CD4-positive, alpha-beta T cell treated with Interleukin-10 for 1 hour (primary cell): ENCODE measurements at places on chromosomes 7 and 10.

- DNase-seq: no peak
Observed at GRCh38 chr7:139182363-139182762, 48.7 kb upstream of the UBN2 start.

DNA sequence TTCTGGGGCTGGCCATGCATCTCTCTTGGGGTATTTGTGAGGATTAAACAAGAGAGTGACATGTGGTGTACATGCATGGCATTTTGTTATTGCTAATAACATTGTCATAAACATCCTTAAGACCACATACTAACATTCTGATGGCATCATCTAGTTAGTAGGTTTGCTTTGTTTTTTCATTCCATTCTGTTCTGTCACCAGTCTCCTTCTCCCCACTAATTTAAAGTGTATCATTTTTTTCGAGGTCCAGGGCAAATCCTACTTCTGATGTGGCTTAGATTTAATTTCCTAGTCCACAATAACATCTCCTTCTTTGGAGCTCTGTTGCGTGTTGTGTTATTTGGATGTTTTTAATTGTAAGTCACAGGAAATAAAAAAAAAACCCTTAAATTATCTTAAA lies 248.1 kb downstream of the LRMDA start:
- no peak for DNase-seq

DNA sequence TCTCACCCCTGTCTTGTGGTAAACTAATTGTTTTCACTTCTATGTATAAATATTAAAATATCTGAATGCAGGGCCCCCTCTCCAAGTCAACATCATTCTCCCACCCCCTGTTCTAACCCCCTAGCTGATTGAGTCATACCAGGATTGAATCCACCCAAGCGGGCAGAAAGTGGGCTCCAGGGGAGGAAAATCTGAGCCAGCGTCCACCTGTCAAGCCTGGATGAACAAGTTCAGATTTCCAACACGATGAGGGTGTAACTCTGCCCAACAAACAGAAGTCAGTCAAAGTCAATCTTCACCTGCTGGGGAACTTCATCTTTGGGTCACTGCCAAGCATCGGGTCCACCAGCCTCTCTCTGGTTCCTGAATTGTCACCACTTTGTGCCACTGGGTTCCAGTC lies 162.9 kb upstream of the CELF2 start:
- no peak for DNase-seq

DNA sequence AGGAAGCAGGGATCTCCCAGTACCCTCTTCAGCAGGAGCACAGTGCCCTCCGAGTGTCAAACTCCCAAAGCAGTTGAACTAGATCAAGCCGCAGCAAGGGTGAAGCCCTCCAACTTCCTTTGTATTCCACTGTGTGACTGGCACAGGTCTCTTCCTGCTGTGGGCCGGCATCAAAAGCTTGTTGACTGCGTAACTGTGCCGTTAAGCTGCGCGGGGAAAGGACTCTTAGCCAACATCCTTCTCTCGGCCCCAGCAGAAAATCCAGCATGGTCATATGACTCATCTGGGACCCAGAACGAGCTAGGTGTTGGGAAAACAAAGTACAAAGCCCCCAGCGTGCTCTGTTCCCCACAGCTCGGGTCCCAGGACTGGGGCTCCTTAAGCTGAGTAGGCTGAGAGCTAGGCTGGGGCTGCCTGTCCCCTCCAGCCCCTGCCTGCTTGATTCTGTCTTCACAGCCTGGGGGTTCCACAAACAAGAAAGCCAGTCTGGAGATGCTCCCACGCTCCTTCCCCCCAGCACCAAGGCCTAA lies 52.2 kb downstream of the COL17A1 start:
- no peak for DNase-seq

DNA sequence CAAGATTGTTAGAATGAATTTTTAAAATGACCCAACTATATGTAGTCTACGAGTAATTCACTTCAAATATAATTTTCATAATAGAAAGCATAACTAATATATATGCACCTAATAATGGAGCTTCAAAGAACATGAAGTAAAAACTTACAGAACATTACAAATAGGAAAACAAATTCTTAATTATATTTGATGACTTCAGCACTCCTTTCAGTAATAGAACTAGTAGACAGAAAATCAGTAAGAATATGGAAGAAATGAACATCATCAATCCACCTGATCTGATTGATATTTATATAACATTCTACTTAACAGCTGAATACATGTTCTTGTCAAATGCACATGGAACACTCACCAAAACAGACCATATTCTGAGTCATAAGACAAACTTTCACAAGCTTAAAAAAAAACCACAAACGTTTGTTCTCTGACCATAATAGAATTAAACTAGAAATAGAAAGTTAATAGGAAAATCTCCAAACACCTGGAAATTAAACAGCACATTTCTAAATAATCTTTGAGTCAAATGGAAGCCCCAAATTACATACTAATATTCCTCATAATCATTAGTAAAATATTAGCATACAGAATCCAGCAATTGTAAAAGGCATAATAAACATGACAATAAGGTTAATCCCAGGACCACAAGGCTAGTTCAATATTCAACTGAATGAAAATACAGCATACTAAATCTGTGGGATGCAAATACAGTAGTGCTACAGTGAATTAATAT lies 48.0 kb downstream of the BRAF start:
- no peak for DNase-seq

GRCh38 chr7:151796091-151796870 lies 80.6 kb downstream of the PRKAG2 start:
- DNase-seq: no peak

GRCh38 chr10:112374724-112375541 lies 1.0 kb downstream of the ACSL5 start:
- DNase-seq: peak; percentile 42

DNA sequence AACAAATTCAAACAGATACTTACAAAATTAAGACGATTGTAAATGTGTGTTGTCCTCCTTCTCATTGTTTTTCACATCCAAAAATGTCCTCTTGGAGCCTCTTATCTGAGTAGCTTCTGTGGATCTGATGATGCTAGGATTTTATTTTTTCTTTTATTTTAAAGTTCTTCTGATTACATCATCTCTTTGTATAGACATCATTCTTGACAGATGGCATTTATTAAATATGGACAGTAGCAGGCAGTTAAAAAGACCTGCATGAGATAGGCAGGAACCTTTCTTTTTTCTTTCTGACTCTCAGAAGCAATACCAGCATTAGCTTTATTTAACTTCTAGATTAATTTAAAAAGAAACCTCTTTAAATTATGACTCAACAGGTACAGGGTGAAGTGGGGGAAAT lies at the start of gene RPA3:
TSS of gene RPA3 (minus strand) at position 116 of the 400 bp plus-strand sequence. CDS start 78,189 bp downstream, outside the sequence.
- no peak for DNase-seq

- DNase-seq: no peak
Observed at GRCh38 chr10:70780370-70780760, 4.8 kb downstream of the TBATA start.

DNA sequence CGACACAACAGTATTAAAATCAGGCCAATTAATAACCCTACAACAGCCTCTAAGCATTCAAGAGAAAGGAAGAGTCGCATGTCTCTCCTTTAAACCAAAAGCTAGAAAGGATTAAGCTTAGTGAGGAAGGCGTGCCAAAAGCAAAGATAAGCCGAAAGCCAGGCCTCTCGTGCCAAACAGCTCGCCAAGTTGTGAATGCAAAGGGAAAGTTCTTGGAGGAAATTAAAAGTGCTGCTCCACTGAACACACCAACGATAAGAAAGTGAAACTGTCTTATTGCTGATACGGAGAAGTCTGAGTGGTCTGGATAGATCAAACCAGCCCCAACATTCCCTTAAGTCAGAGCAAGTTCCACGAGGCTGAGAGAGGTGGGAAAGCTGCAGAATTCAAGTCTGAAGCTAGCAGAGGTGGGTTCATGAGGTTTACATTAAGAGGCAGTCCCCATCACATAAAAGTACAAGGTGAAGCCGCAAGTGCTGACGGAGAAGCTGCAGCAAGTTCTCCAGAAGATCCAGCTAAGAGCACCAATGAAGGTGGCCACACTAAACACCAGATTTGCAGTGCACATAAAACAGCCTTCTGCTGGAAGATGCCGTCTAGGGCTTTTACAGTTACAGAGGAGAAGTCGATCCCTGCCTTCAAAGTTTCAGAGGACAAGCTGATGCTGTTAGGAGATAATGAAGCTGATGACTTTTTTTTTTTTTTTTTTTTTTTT lies 194.8 kb downstream of the MAD1L1 start:
- DNase-seq: peak; percentile 41

DNA sequence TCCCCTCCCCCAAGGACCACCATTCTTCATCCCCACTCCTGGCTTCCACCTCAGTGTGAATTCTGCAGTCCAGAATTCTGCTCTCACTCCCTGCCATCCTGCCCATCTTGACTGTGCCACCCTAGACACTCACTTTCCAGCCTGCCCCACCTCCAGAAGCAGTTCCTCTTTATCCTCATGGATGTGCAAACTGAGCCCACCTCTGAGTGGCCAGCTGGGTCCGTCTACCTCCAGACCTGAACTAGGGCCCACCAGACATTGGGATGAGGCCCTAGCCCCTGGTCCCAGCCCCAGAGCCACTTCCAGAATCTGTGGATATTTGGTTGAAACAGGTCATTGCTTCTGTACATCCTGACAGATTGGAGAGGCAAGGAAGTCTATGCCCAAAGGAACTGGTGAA lies 58.5 kb downstream of the GRID1 start:
- no peak for DNase-seq

GRCh38 chr10:101218351-101219138 lies 10.7 kb downstream of the LBX1 start:
- no peak for DNase-seq

GRCh38 chr7:151845412-151846205 lies 31.3 kb downstream of the PRKAG2 start:
- no peak for DNase-seq

GRCh38 chr10:43231523-43232078 lies 35.3 kb downstream of the RASGEF1A start:
- DNase-seq: peak; percentile 57

DNA sequence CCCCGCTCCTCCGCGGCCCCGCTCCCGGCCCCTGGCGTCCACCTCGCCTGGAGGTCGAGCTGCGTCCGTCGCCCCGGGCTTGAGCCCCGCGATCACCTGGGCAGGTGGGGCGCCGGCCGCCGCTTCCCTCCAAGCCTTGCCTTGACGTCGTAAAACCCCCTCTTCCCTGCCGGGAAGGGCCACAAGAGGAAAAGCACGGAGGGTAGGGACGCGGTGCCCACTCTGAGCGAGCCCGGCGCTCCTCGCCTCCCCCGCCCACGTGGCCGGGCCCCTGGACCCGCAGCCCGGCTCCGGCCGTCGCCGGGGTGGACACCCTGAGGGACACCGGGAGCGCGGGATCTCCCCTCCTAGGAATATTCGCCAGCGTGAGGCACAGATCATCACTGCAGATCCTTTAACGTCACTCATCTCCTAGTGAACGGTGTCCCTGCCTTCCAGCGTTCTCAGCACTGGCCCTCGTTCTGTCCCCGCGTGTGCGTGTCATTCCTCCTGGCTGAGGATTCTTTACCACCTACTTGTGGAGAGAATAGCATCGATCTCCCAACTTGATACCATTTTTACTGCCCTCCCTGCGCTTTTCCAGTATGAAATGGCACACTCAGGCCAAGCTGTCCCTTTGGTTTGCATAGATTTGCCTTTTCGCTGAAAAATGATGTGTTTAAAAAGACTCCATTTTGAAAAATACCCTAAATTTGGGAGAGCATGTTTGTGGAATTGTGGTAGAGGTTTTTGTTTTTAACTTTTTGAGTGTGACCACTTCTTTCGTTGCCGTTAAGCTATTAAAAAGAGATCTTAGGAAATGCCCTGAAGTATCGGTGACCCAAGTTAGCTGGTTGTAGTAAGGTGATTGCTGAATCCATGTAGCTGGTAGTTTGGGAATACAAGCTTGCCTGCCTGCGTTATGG lies 649 bp downstream of the ACTR3B start:
- peak; percentile 26 for DNase-seq

DNA sequence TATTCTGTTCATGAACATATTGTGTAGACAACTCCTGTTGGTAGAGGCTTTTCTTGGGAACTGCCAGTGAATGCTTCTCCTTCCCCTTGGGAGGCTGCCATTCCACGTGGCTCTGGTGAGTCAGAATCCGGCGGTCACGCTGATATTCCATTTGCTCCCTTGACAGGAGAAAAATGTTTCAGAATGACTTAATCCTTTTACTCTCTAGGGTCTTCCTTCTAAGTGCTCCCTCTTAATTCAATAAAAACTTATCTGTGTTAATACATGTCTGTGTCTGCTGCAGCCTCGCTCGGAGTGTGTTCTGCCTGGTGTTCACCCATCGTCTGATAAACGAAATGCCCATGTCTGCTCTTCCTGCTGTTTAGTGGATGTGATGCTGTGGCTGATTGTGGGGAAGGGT lies 278.6 kb downstream of the ARHGAP12 start:
- no peak for DNase-seq

DNA sequence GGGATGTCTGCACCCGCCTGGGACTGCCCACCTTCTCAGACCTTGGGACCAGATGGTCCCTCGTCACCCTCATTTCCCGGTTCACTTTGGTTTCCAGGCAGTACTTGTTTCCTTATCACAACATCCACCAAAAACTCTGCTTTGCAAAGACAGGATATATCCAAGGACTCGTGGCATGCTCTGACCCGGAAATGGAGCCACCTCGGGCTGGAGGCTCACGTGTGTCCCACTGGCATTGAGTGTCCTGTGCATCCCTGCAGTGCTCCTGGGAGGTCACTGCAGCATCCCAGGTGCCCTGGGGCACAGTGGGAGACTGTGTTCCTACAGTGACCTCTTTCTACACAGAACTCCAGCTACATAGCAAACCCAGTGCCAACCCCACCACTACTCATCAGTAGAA lies 611.9 kb upstream of the FOXK1 start:
- DNase-seq: no peak

GRCh38 chr10:76651154-76651553 lies 986.5 kb downstream of the KCNMA1 start:
- DNase-seq: no peak

GRCh38 chr7:106165337-106165736 lies 53.2 kb upstream of the SYPL1 start:
- no peak for DNase-seq

GRCh38 chr7:88233828-88234227 lies 14.0 kb upstream of the SRI start:
- DNase-seq: no peak

DNA sequence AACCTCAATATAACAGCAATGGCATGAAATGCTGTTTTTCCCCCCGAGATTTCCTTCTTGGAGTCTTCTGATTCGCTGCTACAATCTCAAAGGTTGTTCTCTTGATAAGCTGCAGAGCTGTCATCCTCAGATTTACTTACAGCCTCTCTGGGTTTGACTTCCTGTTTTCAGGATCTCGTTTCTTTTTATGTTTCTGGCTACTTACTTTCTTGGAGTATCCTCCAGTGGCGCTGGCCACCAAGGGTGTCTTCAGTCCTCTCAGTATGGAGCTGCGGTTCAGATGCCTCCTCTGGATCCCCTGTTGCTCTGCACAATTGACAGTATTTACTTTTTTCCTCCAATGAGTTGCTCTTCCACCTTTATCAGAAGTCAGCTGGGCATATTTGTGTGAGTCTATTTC lies 152.0 kb upstream of the TMEM72 start:
- DNase-seq: no peak

- peak; percentile 60 for DNase-seq
Observed at GRCh38 chr10:50552771-50553535, 70.8 kb downstream of the SGMS1 start.

GRCh38 chr7:66426996-66427395 lies 201.7 kb upstream of the KCTD7 start:
- DNase-seq: no peak
